ENCODE measurements at places on chromosomes 12 and 14. TPM values are rescaled to one million over a fixed set of nuclear protein-coding genes. Genes with fewer than 3 reads are reported as not detected.

- no peak for DNase-seq
- H3K27me3 ChIP-seq: no peaks in the 10 kb centered on the region
These were observed 1203.5 kb upstream of the TMEM132C start for GRCh38 chr12:127063339-127064072.

GRCh38 chr12:110010853-110011723 lies 11.9 kb downstream of the ANKRD13A start:
- no peaks in the 10 kb centered on the region for H3K27me3 ChIP-seq
- H3K4me1 ChIP-seq: no peaks in the 10 kb centered on the region
- peaks cover 39% of the 10 kb centered on the region for H3K36me3 ChIP-seq
- no peak overlapping the region for H3K27ac ChIP-seq
- H3K4me3 ChIP-seq: no peak overlapping the region

DNA sequence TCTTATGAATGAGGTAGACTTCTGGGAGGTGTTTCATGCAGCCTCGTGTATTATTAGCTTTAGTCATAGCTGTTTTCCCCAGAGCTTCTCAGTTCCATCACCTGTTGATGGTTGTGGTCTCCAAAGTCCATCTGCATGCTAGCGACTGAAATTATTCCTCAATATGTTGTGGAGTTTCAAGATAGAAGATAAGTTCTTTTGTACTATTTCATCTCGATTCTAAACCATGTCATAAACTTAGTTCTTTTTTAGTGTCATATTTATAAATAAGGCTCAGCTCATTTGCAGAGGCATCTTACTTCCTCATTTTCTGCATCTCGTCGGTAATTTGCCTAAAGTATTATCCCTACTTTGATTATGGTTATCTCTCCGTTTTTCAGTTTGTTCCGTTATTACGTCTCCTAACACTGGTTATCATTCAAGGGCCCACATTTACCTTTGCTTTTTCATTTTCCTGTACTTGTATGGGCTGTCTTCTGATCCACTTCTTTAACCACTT lies 119.1 kb downstream of the ITPR2 start:
- H3K4me3 ChIP-seq: no peak overlapping the region
- H3K36me3 ChIP-seq: peaks cover 25% of the 10 kb centered on the region
- H3K27ac ChIP-seq: no peak overlapping the region
- no peaks in the 10 kb centered on the region for H3K4me1 ChIP-seq
- H3K27me3 ChIP-seq: no peaks in the 10 kb centered on the region

- H3K36me3 ChIP-seq: no peaks in the 10 kb centered on the region
- no peaks in the 10 kb centered on the region for H3K4me1 ChIP-seq
- DNase-seq: no peak
- no peak overlapping the region for H3K27ac ChIP-seq
- H3K4me3 ChIP-seq: no peak overlapping the region
These were observed 169.2 kb downstream of the CAPZA3 start for GRCh38 chr12:18907127-18907526.

GRCh38 chr12:87667378-87667777 lies 361.8 kb downstream of the C12orf50 start:
- H3K27ac ChIP-seq: no peak overlapping the region
- no peak for DNase-seq
- peaks cover 1% of the 10 kb centered on the region for H3K4me1 ChIP-seq
- no peaks in the 10 kb centered on the region for H3K27me3 ChIP-seq

GRCh38 chr12:97312570-97313135 lies 150.0 kb upstream of the RMST start:
- no peak overlapping the region for H3K27ac ChIP-seq
- DNase-seq: no peak
- H3K4me3 ChIP-seq: no peak overlapping the region

GRCh38 chr14:61231810-61232209 lies 49.3 kb downstream of the TMEM30B start:
- H3K27ac ChIP-seq: no peak overlapping the region
- H3K4me1 ChIP-seq: no peaks in the 10 kb centered on the region
- no peak overlapping the region for H3K4me3 ChIP-seq
- DNase-seq: no peak
- no peaks in the 10 kb centered on the region for H3K36me3 ChIP-seq
- no peaks in the 10 kb centered on the region for H3K27me3 ChIP-seq

The TPH2 gene
- total RNA-seq: not detected

The LRTM2 gene
- not detected for total RNA-seq

The ARHGEF40 gene
- total RNA-seq: 22.8 TPM

Measured in suprapubic skin (tissue), 4 donors.